Activated T-cell treated with anti-CD3 and anti-CD28 coated beads for 1 hour (primary cell): ENCODE measurements at places on chromosomes 6 and 20.

DNA sequence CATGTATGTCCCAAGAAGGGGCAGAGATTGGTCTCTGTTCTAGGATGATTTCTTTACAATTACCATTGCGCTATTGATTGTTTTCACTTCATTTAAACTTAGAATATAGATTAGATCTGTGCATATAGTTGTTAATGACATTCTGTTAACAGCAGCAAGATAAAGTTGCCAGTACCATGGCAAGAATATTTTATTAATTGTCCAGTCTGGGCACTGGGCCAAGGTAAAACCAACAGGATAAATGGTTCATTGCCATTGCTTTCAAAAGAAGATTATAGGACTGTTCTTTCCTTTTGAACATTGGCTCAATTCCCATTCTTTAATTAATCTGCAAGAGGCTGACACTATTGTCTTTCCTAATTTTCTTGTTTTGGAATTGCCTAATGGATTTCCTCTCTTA, 592.4 kb downstream of the RFPL4B start:
- DNase-seq: no peak

DNA sequence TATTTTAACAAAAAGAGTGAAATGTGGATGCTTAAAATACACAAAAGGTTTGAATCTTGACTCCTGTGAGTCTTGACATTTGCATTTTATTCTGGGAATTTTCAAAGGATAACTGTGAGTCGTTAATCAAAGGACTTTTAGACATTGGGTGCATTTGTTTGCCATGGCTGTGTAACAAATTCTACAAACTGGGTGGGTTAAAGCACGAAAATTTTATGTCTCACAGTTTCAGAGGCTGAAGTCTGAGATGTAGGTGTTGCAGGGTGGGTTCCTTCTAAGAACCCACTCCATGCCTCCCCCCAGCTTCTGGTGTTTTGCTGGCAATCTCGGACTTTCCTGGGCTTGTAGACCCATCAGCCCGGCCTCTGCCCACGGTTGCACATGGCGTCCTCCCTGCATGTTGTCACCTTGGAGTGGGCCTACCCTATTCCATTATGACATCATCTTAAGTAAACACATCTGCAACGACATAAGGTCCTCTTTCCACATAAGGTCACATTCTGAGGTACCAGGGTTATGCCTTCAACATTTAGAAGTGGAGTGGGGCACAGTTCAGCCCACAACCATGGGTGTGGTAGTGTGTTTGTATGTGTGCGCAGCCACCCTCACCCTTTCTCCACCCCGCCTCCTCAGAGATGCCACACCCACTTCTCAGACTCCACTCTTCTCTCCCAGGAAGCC, 113.1 kb downstream of the FOXA2 start:
- DNase-seq: no peak

GRCh38 chr6:81933608-81934051, 181.1 kb upstream of the TENT5A start:
- no peak for DNase-seq

DNA sequence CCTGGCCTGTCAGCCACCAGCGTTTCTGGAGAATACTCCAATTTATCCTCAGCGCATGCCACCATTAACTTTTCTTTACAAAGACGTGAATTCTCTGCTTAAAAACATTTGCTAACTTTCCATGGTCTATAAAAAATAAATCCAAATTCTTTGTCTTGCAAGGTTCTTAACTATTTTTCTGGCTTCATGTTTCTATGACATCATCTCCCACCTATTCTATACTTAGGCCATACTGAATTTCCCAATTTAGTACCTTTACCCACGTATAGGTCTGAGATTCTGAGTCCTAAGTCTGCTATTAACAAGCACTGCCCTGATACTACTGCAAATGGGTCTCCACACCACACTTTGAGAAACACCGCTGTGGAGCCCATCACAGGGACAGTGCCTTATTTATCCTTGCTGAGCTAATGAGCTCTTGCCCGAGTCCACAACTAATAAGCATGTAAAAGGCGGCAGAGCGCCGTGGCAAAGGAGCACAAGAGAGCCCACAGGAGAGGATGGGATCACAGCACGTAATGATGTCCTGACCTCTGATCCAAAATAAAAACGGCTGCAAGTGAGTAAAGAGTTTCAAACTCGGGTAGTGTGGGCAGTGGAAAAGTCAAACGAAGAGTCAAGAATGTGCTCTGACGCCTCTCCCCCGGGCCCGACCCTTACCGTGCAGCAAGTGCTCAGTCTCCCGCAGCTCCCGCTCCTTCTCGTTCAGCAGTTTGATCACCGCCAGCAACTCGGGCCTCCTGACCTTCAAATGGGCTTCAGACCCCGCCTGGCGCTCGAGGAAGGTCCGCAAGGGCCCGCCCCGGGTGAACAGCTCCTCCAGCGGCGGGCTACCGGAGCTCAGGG, 519 bp downstream of the MTRF1L start:
- DNase-seq: no peak

GRCh38 chr6:139751179-139751578, 376.7 kb upstream of the CITED2 start:
- no peak for DNase-seq

DNA sequence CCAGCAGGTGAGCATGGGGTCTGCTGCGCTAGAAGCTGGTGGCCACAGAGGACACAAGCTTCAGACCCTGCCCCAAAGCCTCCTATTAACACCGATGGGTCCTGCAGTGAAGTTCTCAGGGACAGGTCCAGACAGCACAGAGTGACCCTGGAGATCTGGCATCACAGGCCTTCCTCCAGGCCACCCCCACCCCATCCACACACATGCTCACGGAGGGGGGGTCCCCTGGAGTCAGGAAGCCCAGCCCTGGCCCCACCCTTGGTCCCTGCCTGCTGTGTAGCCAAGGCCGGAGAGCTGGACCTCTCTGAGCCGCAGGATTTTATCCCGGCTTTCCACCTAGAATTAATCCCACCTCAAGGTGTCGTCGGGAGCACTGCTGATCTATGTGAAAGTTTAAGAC, 167.3 kb downstream of the TAF4 start:
- DNase-seq: no peak

GRCh38 chr6:7108964-7109836, 1.4 kb downstream of the RREB1 start:
- DNase-seq: peak; percentile 19

- no peak for DNase-seq
These were observed 15.1 kb upstream of the ISM1 start for GRCh38 chr20:13205848-13206434.

DNA sequence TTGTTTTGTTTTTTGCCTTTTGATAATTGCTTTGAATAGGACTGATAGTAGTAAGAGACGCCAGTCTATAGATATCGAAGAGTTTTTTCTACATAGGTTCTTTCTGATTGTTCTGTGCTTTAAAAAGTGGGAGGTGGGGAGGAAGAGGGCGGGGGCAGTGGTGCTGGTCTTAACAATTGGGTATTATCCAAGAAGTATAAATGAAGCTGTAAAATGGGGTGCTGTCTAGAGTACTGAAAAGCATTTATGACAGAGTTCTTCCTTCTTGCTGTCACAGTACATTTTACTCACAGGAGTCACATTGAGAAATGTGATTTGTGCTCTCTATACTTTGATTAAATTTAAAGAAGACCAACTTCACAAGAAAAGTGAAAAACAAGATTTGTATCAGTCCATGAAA, 41.0 kb downstream of the MAPK14 start:
- DNase-seq: no peak

DNA sequence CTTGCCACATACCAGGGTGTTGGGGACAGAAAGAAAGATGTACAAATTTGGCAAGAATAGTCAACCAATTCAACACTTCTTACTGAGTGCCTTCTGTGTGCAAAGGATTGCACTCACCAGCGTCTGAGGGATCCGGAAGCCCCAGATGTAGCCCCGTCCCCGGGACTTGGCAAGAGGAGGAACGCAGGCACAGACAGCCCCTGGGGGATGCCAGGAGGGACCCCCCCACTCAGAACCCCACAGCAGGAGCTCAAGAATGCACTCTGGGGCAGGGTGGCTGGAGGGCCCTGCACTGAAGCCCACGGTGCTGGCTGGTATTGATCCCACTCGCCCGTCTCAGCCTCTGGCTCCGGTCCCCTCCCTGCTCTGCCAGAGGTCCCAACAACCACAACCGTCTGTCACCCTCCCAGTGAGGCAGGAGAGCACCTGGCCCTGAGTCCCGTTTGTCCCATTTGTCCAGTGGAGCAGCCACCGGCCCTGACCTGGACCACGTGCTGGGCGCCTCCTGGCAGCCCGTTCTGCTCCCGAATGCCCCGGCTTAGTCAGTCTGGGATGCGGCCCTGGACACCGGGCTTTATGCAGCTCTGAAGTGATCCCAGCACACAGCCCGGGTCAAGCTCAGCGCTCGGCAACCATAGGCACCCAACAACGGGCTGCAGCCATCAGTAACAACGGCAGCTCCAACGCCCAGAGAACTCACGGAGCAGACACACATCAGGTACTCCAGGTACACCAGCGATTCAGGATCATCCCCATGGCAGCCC, 128.7 kb downstream of the DLL1 start:
- DNase-seq: no peak

DNA sequence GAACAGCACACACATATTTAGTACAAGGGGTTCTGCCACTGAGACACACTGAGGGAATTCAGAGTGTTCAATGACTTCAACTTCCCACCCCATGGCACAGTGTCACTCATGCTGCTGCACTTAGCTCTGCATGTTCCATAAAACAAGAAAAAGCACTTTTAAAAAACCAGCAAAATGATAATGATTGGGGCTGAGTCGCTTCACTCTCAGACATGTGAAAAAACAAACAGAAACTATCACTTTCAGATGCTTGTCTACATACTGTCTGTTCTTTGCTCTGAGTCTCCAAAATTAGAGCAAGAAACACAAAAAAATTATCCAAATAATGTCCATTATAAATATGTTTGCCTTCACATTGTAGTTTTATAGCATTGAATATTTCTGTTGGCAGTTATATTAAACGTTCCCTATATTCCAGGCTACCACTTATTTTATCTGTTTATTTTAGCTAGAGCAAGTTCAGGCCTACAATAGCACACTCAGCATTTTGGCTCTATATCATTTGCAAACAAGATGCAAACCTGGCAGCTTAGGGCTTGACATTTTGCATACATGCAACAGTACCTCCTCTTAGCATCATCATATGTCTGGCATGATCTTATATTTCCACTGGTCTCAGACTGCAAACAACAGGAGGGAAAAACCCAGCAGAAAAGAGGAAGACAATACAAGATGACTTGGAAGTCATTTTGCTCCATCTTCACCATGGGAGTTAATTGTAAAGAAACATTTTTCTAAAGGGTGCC, 398.8 kb downstream of the HACE1 start:
- no peak for DNase-seq

- no peak for DNase-seq
These were observed 247.1 kb upstream of the MOCS1 start for GRCh38 chr6:40181367-40181766.

GRCh38 chr6:90162648-90163387, 133.8 kb downstream of the BACH2 start:
- no peak for DNase-seq
